ENCODE measurements at places on chromosomes 4 and X. TPM values are rescaled to one million over a fixed set of nuclear protein-coding genes. Genes with fewer than 3 reads are reported as not detected.

The PCYT1B gene
- total RNA-seq, result not detected

DNA sequence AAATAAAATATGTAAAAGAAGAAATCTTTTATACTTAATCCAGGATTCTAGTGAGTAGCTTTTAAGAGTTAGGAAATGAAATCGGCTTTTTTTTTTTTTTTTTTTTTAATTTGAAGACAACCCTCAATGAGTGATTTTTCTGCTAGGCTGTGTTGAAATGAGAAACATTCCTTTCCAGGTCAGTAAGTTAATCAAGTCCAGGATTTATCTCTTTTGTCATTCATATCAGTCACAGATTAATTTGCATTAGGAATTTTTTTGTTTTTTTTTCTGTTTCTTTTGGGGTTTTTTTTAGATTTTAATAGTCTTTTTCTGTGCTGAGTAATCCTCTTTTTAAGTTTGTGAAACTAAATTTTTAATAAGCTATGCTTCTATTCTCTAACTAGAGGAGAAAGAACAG lies 448.1 kb downstream of the ADGRL3 start:
- H3K36me3 ChIP-seq, result no peaks in the 10 kb centered on the region
- no peak overlapping the region for H3K27ac ChIP-seq
- no peak for DNase-seq
- H3K4me3 ChIP-seq, result no peak overlapping the region

The PTPN13 gene
- total RNA-seq, result 42.7 TPM

- H3K4me3 ChIP-seq, result no peak overlapping the region
- no peak overlapping the region for H3K27ac ChIP-seq
- DNase-seq, result no peak
- no peaks in the 10 kb centered on the region for H3K4me1 ChIP-seq
Observed at GRCh38 chr4:100721077-100721476, 203.3 kb upstream of the EMCN start.

DNA sequence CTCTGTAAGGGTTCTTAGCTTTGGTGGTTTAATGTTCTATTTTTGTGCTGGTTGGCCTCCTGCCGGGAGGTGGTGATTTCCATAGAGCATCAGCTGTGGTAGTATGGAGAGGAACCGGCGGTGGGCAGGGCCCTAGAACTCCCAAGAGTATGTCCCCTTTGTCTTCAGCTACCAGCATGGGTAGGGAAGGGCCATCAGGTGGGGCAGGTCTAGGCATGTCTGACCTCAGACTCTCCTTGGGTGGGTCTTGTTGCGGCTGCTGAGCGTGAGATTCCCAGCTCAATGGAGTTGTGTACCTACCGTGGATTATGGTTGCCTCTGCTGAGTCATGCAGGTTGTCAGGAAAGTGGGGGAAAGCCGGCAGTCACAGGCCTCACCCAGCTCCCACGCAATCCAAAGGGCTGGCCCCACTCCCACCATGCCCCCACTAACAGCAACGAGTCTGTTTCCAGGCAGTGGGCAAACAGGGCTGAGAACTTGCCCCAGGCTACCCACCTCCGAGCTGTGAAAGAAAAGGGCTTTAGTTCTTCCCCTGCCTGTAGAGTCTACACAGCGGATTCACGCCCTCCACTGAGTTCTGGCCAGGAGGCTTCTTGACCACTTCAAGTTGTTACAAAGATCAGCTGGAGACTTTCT lies 235.9 kb downstream of the RPA4 start:
- H3K27me3 ChIP-seq, result no peaks in the 10 kb centered on the region
- no peak for DNase-seq
- H3K4me3 ChIP-seq, result no peak overlapping the region

GRCh38 chrX:4129626-4130025 lies 416.2 kb upstream of the PRKX start:
- no peaks in the 10 kb centered on the region for H3K4me1 ChIP-seq
- no peak overlapping the region for H3K27ac ChIP-seq
- H3K27me3 ChIP-seq, result no peaks in the 10 kb centered on the region
- no peak overlapping the region for H3K4me3 ChIP-seq
- DNase-seq, result no peak

DNA sequence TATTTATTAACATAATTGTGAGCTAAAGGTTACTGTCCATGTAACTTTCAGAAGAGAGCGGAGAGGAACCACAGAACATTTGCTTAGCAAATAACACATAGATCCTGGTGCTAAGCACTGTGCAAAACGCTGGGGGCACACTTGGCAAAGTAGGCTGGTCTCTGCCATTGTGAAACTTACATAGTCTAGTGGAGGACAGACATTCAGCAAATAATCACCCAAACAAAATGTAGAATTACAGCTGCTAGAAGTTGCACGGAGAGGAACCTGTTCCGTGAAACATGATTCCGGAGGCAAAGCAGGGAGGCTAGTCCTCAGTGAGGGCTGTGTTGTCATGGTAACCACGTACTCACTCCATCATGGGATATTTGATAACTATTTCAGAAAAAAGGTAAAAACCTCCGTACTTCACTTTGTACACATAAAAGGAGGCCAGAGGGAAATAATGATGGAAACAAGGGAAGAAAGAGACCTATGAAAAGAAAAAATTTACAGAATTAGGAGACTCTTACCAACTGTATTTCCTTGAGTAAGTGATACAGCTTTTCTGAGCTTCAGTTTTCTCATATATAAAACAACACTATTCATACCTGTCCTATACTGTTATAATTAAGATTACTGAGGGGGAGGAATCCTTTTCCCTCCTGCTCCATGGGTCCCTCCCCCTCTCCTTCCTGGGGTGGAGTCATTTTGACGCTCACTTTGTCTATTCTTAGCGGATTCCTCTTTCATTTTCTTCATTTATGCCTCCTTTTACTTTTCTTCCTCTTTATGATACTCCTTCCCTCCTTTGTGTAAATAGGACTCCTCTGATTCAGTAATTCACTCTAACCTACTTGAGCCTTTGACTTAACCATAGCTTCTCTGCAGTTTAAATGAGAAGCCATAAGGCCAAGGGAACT lies 825 bp upstream of the RASGEF1B start:
- peaks cover 37% of the 10 kb centered on the region for H3K27me3 ChIP-seq
- DNase-seq, result peak; percentile 53
- H3K4me3 ChIP-seq, result peak overlapping the region; percentile 78

DNA sequence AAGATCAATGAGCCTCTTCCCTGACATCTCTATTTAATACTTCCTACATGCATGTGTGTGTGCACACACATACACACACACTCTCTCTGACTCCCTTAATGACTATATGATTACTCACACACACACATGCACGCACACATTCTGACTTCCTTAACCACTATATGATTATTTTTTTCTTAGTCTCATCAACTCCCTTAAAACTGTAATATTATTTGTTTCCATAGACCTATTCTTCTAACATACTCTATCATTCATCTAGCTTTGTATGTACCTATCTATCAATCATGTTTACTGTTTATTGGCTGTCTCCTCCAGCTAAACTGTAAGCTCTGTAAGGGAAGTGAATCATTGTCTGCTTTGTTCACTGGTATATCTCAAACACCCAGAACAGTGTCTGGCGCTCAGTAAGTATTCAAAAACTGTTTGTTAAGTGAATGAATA lies 236.6 kb downstream of the RASL11B start:
- H3K27me3 ChIP-seq, result no peaks in the 10 kb centered on the region
- H3K27ac ChIP-seq, result peak overlapping the region; percentile 71
- H3K4me1 ChIP-seq, result peaks cover 46% of the 10 kb centered on the region
- H3K4me3 ChIP-seq, result no peak overlapping the region

- DNase-seq, result peak; percentile 72
- H3K4me1 ChIP-seq, result peaks cover 26% of the 10 kb centered on the region
- H3K27ac ChIP-seq, result peak overlapping the region; percentile 32
Observed at GRCh38 chr4:142043509-142043908, 407.1 kb downstream of the IL15 start.

- peaks cover 5% of the 10 kb centered on the region for H3K4me1 ChIP-seq
- no peak overlapping the region for H3K27ac ChIP-seq
Observed at GRCh38 chr4:101967697-101968346, 177.3 kb downstream of the BANK1 start.

GRCh38 chrX:83305381-83305780 lies 202.7 kb upstream of the POU3F4 start:
- H3K4me3 ChIP-seq, result no peak overlapping the region
- H3K36me3 ChIP-seq, result no peaks in the 10 kb centered on the region
- H3K4me1 ChIP-seq, result no peaks in the 10 kb centered on the region

The CAPN6 gene
- not detected for total RNA-seq

DNA sequence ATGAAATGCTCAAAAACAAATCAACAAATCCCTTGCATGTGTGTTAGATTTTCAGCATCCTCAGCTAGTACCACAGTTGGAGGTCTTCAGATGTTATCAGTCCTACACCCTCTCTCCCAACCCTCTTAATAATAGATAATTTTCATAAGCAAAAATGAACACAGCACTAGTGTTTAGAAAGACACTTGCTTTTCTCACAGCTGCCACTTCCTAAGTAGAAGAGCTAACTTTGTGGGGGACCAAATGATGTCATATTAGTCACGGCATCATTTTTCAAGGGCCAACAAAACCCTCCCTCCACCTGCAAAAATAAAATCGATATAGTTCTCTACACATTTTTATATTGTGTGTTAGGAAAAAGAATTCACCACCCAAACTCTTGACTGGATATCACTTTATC lies 163.5 kb upstream of the GYPA start:
- H3K4me1 ChIP-seq, result no peaks in the 10 kb centered on the region

DNA sequence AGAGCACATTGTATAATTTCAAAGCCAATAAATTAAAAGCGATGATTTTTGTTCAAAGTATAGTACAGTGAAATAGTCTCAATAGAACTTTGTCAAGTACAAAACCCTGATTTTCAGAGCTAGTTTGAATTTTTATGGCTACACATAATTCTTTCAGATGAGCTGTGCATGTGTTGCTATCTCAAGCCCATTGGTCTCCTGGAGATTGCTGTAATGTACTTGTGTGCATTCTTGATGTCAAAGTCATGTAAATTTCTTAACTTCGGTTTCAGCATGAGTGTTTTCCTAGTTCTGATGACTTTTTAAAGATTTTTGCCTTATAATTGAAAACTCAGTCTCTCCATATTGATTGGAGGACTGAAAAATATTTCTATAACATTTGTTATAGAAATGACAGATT lies 200.8 kb downstream of the CEP135 start:
- peak; percentile 70 for DNase-seq
- peaks cover 15% of the 10 kb centered on the region for H3K4me1 ChIP-seq
- no peak overlapping the region for H3K4me3 ChIP-seq
- H3K27ac ChIP-seq, result peak overlapping the region; percentile 26
- H3K27me3 ChIP-seq, result 0 out of 2 replicates have a peak, but pooled peaks cover 5% of the 10 kb centered on the region

DNA sequence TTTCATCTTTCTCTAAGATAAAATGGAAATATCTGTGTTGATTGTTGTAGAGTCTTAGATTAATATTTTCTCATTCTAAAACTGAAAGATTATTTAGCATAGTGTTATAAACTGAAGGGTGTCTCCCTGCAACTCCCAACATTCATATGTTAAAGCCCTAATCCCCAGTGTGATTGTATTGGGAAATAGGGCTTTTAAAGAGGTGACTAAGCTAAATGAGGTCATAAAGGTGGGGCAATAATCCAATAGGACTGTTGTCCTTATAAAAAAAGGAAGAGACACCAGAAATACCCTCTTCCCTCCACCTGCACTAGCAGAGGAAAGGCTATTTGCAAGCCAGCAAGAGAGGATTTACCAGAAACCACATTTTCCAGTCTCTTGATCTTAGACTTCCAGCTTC lies 1626.4 kb downstream of the C4orf33 start:
- H3K27ac ChIP-seq, result no peak overlapping the region
- no peaks in the 10 kb centered on the region for H3K4me1 ChIP-seq
- H3K36me3 ChIP-seq, result no peaks in the 10 kb centered on the region

- H3K36me3 ChIP-seq, result no peaks in the 10 kb centered on the region
- H3K4me1 ChIP-seq, result peaks cover 11% of the 10 kb centered on the region
- no peak overlapping the region for H3K4me3 ChIP-seq
- H3K27ac ChIP-seq, result no peak overlapping the region
- DNase-seq, result no peak
Observed at GRCh38 chr4:77184974-77185373, 28.0 kb downstream of the CCNG2 start.

GRCh38 chr4:36823199-36823967 lies 421.2 kb upstream of the NWD2 start:
- no peak for DNase-seq
- H3K27ac ChIP-seq, result no peak overlapping the region
- no peaks in the 10 kb centered on the region for H3K36me3 ChIP-seq
- no peaks in the 10 kb centered on the region for H3K4me1 ChIP-seq

- H3K4me3 ChIP-seq, result no peak overlapping the region
- no peaks in the 10 kb centered on the region for H3K36me3 ChIP-seq
- no peaks in the 10 kb centered on the region for H3K4me1 ChIP-seq
- H3K27ac ChIP-seq, result no peak overlapping the region
- H3K27me3 ChIP-seq, result no peaks in the 10 kb centered on the region
Observed at GRCh38 chrX:147173594-147173993, 359.1 kb upstream of the CXorf51A start.

The ADGRG4 gene
- total RNA-seq, result 0.25 TPM

DNA sequence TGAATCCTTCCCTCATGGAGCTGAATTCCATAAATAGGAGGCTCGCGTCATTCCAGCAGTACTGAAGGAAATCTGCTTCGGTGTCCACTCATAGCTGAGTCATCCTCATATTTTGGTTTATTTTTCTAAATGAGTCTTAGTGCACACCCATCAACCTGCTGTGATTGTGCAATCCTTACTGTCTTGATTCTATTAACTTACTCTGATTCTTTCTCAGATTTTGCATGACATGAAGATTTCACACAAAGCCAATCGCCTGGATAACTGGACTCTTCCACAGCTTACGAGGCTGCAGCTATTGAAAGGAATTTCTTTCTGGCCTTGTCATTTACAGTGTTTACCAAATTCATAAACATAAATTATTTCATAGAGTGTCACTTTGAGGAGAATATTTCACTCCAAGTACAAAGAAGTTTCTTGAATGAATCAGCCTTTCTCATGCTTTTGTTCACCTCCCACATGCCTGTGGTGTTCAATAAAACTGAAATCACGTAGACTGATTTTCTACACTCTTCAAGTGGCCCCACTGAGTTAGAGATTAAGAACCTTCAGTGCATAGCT lies 207.6 kb upstream of the SLITRK2 start:
- H3K4me1 ChIP-seq, result no peaks in the 10 kb centered on the region
- no peak for DNase-seq
- H3K27me3 ChIP-seq, result no peaks in the 10 kb centered on the region
- H3K27ac ChIP-seq, result no peak overlapping the region

The DCTD gene
- 145 TPM for total RNA-seq

DNA sequence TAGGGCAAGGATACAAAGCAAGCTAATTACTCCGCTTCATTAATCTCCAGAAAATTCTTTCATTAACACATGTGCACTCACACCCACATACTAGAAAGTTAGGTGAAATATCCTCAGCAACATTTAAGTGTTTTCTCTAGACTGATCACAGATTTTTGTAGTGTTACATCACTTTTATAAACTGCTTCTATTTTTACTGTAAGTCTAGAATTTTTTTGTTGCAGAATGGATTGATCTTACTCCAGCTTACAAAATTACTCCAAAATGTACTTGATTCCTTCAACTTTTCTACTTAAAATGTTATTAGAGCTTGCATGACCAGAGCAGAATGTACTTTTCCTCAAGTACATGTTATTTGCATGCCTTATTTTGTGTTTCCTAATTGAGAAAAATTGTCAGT lies 2325.2 kb downstream of the PCDH7 start:
- H3K27ac ChIP-seq, result no peak overlapping the region
- H3K4me1 ChIP-seq, result peaks cover 7% of the 10 kb centered on the region
- no peaks in the 10 kb centered on the region for H3K27me3 ChIP-seq

The RAPGEF2 gene
- total RNA-seq, result 21.7 TPM

GRCh38 chr4:73752424-73752823 lies 12.1 kb downstream of the CXCL8 start:
- no peaks in the 10 kb centered on the region for H3K4me1 ChIP-seq
- H3K36me3 ChIP-seq, result no peaks in the 10 kb centered on the region
- no peak overlapping the region for H3K4me3 ChIP-seq
- no peaks in the 10 kb centered on the region for H3K27me3 ChIP-seq
- no peak for DNase-seq

GRCh38 chr4:19349416-19349815 lies 902.3 kb upstream of the SLIT2 start:
- H3K4me3 ChIP-seq, result no peak overlapping the region
- no peaks in the 10 kb centered on the region for H3K27me3 ChIP-seq
- DNase-seq, result no peak
- no peak overlapping the region for H3K27ac ChIP-seq

Data from GM23248 (cell line).